ENCODE measurements at places on chromosomes 6 and 20.

DNA sequence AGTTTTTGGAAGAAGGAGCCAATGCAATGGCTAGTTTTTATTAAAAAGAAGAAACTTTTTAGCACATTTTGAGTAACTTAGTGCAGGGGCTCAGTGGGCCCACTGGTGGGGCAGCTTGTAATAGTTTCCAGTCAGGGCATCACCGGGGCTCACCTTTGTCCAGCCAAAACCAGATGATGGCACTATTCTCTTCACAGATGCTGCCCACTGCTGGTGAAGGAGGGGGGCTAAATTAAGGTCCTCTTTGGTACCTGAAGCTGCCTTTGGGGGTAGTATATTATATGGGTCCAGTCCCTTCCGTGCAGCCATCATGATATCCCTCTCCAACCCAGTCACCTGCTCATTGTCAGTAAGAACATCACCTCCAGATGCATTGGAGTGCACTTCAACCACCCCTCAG, 182.9 kb downstream of the PDE7B start:
- DNase-seq, result no peak

GRCh38 chr6:106773522-106773921, 144.1 kb downstream of the QRSL1 start:
- DNase-seq, result no peak

DNA sequence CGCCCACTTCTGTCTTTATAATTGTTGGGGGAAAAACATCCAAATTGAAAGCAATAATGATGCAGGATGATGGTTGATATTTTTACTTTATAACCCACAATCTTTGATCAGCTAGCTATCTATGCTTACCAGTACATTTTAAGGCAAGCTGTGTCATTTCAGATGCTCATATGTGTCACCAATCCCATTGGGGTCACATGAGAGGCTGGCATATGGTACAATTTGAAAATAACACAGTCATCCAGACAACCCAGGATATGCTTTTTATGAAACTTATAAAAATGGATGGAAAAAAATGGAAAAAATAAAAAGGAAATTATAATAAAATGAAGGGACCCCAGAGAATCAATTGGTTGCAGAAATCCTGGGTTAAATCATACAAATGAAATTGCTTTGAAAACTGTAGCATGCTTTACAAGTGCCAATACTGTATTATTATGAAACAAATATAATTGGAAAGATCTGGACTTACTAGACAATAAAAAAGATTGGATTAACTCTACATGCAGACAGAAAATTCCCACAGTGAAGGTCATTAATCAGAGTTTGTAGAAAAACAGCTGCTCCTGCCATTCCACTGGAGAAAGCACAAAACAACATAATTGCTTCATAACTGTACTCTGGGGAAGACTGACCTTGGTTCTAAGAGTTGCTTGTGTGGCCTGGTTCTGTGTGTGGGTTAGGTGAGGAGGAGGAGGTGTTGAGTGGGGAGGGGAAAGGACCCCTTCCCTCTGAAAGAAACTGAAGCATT, 13.3 kb upstream of the PRIM2 start:
- DNase-seq, result no peak

GRCh38 chr6:15131234-15131633, 114.6 kb upstream of the JARID2 start:
- DNase-seq, result no peak

DNA sequence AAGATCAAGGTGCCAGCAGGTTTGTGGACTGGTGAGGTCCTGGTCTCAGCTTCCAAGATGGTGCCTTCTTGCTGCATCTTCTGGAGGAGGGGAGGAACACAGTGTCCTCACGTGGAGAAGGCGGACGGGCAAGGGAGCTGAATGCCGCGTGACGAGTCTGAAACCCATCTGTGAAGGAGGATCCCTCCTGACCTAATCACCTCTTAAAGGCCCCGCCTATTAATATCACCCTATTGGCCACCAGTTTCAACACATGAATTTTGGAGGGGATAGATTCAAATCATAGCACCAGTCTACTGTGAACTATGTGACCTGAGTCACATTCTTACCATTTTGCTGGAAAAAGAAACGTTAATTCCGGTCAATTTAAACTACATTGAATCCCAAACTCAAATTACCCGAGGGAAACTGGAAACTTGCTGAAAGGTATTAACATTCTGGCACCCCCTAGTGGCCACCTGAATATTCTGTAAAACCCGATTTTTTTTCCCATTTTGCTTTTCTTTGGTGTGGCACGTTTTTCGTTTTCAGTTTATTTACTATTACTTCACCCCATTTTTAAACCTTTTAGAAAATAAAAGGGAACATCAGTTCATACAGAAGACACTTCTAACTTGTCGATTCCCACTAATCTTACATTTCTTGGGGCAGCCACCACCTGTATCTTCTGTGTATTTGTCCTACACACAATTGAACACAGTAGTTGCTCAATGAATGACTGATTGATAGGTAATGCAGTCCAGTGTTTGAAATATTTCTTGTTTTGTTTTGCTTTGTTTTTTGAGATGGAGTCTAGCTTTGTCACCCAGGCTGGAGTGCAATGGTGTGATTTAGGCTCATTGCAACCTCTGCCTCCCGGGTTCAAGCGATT, 17.9 kb upstream of the CCDC170 start:
- peak; percentile 38 for DNase-seq

All from memory B cell (primary cell).